ENCODE measurements at places on chromosomes 13 and 19.
A peak's percentile ranks its signal among the peaks of the same experiment; 100 is the strongest.

DNA sequence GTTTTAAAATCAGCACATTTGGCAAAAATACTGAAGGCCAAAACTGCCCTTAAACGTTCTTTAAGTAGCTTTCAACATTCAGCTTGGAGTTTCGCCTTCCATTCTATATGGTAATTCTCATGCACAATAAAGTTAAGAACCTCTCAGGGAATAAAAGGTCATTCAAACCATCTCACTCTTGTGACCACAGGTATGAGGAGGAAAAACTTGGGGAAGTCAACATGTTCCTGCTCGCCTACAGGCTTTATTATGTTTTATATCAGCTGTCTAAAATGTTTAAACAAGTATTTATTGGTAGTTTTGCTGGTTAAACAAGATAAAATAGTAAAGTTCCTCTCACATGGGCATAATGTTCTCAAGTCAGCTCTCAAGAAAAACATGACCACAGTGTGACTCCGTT, 19.9 kb upstream of the TM9SF2 start:
- DNase-seq, result no peak

DNA sequence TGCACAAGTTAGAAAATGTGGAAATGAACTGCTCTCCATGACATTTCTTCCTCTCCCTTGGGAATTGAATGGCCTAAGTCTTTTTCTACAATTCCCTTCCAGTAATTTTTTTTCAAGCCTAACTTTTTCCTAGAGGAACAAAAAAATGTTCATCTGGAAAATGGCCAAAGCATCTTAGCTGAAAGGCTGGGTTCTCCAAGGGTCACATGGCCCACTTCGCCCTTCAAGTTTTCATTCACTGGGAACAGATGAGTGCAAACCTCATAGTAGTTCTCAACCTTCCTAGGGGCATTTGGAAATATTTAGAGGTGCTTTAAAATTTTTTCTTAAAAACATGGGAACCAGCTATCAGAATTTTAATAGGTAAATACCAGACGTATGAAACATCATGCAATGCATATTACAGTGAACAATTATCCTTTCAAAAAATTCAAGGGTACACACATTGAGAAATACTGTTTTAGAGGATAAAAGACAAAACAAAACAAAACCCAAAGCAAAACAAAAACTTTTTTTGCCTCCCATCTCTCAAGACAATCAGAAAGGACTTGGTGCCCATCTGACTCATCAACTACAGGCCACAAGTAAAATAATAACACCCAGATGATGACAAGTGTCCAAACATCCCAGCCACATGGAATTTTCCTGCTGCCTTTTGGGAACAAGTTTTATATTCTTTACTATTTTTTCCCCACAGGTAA, 208.8 kb downstream of the SLITRK6 start:
- no peak for DNase-seq

- no peak for DNase-seq
These were observed 142.5 kb downstream of the DCLK1 start for GRCh38 chr13:35988648-35989081.

GRCh38 chr13:33775339-33776108, 42.4 kb upstream of the RFC3 start:
- DNase-seq, result no peak

DNA sequence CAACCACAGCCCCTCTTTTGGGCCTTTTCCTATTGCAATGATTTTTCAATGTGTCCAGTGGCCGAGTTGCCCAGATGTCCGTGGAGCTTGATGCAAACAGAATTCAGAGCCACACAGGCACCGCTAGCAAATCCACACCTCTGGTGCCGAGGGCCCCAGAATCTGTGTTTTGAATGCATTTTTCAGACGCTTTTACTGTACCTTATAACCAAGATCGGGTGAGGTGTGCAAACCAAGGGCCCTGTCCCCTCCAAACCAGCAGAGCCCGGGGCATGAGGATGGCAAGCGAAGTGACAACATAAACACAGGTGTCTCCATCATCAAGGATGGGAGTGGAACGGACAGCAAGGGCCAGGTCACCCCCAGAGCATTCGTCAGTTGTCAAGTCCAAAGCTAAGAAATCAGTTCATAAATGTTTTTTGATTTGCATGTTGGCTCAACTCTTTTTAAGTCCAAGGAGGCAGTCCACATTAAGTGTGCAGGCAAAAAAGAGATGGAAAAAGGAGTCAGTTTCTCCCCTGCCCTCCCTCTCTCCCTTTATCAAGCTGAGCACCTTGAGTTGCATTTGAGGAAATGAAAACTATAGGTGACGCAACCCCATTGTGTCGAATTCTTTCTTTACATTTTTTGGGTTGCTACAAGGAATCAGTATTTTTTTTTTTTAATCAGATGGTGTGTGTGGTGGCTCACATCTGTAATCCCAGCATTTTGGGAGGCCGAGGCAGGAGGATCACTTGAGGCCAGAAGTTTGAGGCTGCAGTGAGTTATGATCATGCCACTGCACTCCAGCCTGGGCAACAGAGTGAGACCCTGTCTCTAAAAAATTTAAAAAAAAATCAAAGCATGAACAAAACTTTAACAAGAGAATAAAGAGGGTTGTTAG, 2.9 kb downstream of the CCDC8 start:
- DNase-seq, result no peak

- DNase-seq, result no peak
These were observed 4.3 kb downstream of the SPHK2 start for GRCh38 chr19:48623556-48624066.

DNA sequence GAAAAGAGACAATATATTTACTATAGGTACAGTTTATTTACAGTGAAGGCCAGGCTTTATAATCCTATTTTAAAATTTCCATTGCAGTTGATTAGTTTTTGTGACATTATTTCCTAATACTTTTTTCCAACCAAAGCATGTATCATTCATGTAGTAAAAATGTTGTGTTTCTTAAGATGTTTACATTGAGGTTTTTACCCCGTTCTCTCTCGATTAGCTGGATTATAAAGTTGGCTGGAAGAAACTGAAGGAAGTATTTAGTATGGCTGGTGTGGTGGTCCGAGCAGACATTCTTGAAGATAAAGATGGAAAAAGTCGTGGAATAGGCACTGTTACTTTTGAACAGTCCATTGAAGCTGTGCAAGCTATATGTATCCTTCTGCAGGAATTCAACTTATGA, 21.2 kb downstream of the HNRNPM start:
- no peak for DNase-seq

GRCh38 chr13:110561344-110562035, at the start of gene RAB20:
Gene RAB20 (minus strand): TSS chr13:110561722. CDS start chr13:110561519, 203 bp downstream.
- DNase-seq, result peak; percentile 61

DNA sequence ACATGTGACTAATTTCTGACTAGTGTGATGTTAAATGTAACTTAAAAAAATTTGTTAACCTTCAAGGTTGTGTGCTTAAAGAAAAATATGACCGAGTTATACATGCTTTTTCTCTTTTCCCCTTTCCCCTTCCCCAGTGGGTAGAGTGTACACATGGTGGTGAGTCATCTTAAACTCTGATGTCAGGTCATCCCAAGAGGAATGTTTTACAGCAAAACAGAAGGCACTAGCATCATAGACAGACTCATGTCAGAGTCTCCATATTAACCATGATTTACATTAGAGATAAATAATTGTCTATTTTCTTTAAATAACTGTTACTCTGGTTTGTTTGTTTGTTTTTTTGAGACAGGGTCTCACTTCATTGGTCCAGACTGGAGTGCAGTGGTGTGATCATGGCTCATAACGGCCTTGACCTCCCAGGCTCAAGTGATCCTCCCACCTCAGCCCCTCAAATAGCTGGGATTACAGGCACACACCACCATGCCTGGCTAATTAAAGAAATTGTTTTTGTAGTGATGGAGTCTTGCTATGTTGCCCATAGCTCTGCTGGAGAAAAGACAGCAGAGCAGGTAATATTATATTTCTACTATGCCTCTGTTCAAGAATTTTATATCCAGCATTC, 160.4 kb upstream of the PCDH9 start:
- no peak for DNase-seq

GRCh38 chr13:99042521-99043250, 64.8 kb upstream of the DOCK9 start:
- DNase-seq, result no peak
